ENCODE measurements at places on chromosomes 6 and 20.

DNA sequence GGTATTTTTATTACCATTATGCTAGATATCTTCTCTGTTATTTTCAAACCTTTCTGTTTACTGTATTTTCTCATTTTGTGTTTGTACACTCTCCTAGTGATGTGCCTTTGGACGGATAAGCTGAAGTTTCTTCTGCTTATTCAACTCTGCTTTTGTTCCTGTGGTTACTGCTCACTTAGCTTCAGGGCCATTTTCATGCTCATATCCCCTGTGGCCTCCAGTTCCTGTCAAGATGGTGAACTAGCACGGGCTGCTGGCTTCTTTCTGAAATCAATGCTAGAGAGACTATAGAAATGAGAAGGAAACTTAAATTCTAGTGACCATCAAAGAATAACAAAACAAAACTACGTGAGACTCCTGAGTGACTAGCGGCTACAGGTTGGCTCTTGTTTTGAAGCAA is 6.8 kb upstream of the CST8 start:
- no peak for DNase-seq

GRCh38 chr6:21164768-21165326 is 428.7 kb upstream of the SOX4 start:
- DNase-seq: no peak

- no peak for DNase-seq
Observed at GRCh38 chr20:11521476-11522365, 396.0 kb upstream of the BTBD3 start.

GRCh38 chr20:19603376-19603750 is 154.7 kb upstream of the RIN2 start:
- DNase-seq: no peak

GRCh38 chr6:71138376-71138775 is 150.2 kb upstream of the OGFRL1 start:
- DNase-seq: no peak
